ENCODE measurements at places on chromosomes 1 and 21. TPM values are rescaled to one million over a fixed set of nuclear protein-coding genes. Genes with fewer than 3 reads are reported as not detected.

Gene FMO4
- polyA plus RNA-seq = 3.2 TPM

Gene AQP10
- polyA plus RNA-seq = 0.05 TPM

Gene EXOC8
- 6.0 TPM for polyA plus RNA-seq

Gene SELE
- polyA plus RNA-seq = 5.8 TPM

Gene SYTL1
- 31.0 TPM for polyA plus RNA-seq

Gene SPTA1
- polyA plus RNA-seq = 0.06 TPM

Gene TMPRSS15
- not detected for polyA plus RNA-seq

Gene ATP1A4
- 6.2 TPM for polyA plus RNA-seq

Gene YBEY
- polyA plus RNA-seq = 12.1 TPM

Gene RUNX3
- 2.5 TPM for polyA plus RNA-seq

Gene FMN2
- polyA plus RNA-seq = 0.23 TPM
